K562 (cell line): ENCODE measurements at places on chromosomes 6 and 20.

DNA sequence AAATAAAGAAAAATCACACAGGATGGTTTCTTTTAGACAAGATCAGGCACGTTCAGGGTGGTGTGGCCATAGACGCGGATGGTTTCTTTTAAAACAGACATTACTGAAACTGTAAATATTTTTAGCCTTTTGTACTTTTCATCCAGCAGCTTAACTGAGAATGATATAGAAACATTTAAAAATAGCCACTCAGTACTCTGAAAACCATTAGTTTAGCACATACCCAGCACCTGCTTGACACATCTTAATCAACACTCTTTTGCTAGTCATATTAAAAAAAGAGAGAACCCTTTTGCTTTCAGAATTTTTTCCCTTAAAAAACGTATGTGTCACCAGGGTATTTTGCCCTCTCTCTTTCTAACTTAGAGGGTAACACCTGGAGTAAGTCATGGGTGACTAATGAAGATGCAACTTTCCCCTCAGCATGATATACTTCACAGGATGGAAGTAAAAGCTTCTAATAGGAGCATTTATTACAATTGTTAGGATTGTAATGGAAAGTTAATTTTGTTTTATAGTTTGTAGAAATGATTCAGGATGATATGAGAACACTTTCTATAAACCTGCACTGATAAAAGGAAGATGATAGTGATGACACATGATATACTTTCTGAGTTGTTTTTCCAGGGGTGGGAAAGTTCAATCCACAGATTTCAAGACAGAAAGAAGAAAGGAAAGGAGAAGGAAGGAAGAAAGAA lies 45.2 kb downstream of the BACH2 start:
- DNase-seq = no peak

- no peak for DNase-seq
Observed at GRCh38 chr20:63831646-63831992, 555 bp upstream of the ZBTB46 start.

- no peak for DNase-seq
Observed at GRCh38 chr6:41122373-41122772, 31.8 kb downstream of the TREML1 start.

DNA sequence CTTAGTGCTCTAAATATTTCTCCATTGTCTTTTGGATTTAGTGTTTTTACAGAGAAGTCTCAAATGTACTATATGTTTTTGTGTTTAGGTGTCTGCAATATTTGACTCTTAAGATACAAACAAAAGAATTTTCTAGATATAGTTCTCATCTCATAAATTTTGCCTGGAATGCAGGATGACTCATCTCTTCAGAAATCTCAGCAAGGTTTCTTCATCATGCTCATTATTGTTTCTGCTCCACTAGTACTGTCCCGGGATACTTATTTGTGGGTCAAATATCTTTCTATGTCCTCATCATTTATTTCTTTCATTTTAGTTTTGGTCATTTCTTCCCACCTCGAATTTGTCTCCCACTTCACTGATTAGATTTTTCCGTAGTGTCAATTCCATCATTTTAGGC lies 9.5 kb downstream of the AHI1 start:
- no peak for DNase-seq

- DNase-seq = no peak
Observed at GRCh38 chr6:139290787-139291311, 949 bp downstream of the TXLNB start.

DNA sequence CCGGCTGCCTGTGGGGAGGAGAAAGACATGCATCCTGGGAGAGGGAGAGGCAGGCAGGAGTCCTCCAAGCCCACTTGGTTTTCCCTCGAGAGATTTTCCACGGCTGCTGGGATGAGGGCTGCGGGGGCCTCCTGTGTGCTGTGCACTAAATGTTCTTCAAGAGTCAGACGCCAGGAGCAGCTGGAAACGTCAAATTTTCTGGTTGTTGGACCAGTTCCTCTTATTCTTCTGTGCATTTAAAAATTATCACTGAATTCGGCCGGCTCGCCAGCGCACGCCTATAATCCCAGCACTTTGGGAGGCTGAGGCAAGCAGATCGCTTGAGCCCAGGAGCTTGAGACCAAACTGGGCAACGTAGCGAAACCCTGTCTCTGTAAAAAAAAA lies 32.8 kb upstream of the NTSR1 start:
- no peak for DNase-seq

DNA sequence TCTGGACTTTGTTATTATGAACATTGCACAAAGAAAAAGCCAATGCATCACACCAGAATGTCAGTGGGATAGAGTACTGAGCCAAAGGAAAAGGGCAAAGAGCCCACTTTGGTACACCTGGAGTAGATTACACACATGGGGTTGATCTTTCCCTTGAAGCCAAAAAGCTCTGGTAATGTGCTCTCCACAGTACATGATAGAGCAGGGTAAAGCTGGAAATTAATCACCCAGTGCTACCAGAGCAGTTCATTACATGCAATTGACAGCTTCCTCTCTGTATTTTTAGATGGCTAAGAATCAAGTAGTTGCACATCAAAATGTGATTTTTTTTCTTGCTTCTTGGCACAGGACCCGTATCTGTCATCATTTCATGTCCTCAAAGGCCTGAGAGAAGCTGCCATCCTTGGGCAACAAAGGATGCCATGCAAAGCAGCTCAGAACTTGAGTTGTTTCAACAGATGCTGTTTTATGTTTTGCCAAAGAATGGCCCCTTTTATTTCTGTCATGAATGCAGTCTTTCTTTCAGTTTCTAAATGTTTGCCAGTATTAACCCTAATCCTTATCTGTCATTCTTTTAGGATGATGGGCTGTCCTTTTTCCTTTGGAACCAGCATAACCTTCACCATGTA lies 88.1 kb downstream of the HDGFL1 start:
- DNase-seq = no peak

DNA sequence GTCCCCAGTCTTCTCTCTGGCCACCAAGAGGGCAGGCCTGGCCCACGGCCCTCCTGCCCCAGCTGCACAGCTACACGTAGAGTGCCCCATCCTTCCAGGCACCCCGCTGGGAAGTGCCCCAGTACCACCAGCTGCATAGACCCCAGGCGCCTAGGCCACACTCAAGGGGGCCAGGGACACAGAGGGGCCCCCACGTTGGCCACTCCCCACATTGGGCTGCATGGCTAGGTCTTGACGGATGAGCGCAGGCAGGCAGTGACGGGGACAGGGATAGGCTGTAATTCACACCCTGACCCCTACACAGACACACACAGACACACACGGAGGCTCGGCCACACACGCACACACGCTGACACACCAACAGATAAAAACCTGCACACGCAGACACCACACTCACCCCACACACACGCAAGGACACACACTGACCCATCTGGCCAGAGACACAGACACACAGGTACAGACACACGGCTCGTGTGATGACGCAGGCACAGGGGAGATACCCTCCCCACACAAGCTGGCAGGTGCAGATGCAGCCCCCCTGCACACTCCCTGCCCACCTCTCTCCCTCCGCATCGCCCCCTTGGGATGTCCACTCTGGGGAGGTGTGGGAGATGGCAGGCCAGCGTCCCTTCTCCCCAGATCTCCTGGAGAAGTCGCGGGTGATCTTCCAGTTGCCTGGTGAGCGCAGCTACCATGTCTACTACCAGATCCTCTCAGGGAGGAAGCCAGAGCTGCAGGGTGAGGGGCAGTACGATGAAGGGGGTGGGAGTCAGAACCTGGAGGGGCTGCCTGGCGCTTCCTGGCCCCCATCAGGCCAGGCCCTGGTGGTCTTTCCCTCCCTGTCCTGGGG lies 30.0 kb downstream of the MYH7B start:
- no peak for DNase-seq

DNA sequence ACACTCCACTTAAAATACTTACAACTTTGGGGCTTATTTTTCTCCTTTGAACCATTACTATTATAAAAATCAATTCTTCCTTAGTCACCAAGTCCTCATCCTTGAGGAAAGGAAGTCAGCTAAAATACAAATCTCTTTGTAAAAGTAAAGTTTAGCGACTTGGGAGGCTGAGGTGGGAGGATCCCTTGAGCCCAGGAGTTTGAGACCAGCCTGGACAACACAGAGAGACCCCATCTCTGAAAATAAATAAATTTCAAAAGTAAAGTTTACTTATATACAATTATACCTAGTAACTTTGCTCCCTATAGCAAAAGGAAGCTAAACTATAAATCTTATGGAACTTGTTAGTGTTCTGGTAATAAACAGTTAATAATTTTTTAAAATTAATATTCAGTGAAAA lies 40.4 kb downstream of the MYB start:
- no peak for DNase-seq

DNA sequence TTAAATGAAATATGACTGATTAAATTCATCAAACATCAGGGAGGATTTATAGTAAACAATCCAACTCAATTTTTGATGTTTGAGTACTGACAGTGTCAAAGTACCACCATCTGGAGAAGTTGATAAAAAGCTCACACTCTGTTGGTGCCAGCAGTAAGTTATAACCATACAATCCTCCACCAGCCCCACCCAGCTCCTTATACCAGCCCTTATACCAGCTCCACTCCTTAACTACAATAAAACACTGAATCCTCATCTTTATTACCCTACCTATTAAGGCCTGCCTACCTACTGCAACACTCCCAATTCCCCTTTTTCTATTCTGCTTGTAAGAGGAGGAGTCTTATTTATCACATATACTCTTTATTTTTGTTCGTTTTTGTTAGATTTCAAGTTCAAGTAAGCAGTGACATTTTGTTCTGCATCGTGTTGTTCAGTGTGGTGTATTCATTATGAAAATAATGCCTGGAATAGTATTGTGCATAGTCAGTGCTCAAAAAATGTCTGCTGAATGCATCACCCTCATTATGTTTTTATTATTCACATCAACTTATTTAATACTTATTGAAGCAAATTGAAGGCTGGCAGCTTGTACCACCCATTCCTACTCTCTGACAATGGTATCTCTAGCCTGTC lies 954.7 kb upstream of the ADGRB3 start:
- DNase-seq = no peak

DNA sequence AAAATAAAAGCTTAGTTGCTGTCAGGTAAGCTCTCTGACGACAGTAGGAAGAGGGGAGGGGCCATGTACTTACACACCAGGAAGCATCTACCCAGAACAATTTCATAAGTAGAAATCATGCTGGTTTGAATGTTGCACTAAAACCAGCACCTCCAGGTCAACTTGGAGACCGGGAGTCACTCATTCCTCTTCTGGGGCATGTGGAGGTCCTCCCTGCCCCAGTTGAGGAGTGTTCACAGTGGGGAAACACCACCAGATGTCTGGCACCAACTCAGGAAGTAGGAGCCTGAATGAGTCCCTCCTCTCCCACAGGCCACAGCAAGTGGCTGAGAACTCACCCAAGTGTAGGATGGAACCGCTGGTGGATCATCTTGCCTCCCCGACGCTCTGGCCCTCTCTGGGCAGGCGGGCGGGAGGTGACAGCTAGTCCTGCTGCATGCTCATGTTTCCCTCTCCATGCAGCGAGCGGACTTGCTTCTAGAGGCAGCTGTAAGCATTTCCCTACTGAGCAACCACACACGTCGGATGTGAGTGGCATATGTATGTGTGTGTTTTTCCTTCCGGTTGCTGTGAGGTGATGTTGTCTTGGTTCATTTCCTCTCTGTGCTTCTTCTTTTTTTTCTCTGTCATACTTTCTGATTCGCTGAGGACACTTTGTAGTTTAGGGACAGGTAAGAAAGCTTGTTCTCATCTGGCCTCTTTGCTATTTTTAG lies 149.5 kb upstream of the NEDD9 start:
- DNase-seq = no peak

GRCh38 chr20:62346398-62347150 lies 20.5 kb downstream of the LAMA5 start:
- no peak for DNase-seq

DNA sequence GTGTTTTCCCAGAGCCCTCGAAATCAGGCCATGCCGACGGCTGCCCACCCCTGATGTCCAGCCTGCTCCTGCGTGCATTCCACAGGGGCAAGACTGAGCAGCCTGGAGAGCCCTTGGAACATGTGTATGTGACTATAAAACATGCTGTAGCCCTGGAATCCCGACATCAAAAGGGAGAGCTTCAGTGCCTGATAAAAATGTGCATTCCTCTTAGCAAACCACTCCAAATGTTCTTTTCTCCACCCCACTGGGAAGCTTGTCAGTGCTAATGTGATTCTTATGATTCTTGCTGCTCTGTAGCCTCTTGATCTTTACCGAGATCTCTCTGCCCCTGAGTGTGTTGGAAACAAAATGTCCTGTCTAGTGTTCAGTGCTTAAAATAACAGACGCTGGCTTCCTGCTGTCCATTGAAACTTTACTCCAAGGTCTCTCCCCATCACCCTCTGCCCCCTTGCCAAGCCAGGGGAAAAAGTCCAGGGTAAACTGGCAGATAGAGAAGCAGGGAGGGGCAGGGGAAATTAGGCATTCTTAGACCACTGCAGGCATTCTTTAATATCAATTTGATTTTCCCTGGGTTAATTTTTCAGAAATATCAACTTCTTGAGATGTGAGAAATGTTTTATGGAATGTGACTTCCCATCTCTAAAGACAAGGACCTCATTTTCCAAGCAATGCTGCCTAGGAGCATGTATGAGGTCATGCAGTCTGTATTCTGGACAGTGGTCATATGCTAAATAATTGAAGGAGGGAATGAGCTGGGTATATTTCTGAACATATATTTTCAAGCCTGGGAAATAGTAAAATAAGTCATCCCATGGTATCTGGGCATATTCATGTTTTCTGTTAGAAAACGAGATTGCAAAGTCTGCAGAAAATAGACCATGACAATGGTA lies 73.8 kb upstream of the ISM1 start:
- DNase-seq = no peak

GRCh38 chr6:1003394-1004160 lies 308.3 kb upstream of the FOXQ1 start:
- peak; percentile 7 for DNase-seq

GRCh38 chr6:137759624-137760023 lies 107.4 kb upstream of the TNFAIP3 start:
- DNase-seq = no peak

DNA sequence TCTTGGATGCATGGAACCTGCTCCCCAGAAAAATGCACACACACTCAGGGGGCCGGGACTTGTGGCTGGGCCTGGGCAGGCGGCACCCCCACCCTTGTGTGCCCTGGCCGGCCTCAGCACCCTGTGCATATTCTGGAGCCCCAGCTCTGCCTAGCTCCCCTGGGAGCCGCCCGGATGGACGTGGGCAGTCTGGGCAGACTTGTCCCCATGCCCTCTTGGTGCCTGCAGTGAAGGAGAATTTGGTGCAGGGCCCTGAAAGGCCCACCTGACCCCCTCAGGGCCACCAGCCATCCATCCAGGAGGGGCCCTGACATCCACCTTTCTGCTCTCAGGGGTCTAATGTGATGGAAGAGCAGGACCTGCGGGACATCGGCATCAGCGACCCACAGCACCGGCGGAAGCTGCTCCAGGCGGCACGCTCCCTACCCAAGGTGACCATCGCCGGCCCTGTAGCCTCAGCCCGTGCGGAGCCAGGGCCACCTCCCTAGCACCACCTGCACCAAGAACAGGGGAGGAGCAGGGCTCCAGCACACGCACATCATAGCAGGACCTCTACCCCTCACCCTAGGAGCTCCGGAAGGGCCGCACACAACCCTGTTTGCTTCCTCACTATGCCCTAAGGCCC lies 62.8 kb downstream of the TCP11 start:
- DNase-seq = no peak

DNA sequence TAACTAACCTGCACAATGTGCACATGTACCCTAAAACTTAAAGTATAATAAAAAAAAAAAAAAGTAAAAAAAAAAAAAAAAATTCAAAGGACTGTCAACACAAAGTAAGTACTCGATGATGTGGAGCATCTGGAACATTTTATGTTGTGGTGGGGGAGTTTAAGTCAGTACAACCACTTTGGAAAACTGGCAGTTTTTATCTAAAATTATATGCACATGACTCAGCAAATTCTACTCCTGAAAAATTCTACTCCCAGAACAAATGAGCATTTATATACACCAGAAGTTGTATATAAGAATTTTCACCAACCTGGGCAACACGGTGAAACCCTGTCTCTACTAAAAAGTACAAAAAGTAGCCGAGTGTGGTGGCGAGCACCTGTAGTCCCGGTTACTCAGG lies 36.9 kb upstream of the CCDC28A start:
- no peak for DNase-seq
